Stimulated activated CD8-positive, alpha-beta memory T cell treated with anti-CD3 and anti-CD28 coated beads, Interleukin-4, amount 100 ng/mL, for 48 hours (primary cell): ENCODE measurements at places on chromosomes 3 and 15.

- no peak for DNase-seq
Measured at GRCh38 chr3:19702416-19703078, 231.5 kb downstream of the EFHB start.

DNA sequence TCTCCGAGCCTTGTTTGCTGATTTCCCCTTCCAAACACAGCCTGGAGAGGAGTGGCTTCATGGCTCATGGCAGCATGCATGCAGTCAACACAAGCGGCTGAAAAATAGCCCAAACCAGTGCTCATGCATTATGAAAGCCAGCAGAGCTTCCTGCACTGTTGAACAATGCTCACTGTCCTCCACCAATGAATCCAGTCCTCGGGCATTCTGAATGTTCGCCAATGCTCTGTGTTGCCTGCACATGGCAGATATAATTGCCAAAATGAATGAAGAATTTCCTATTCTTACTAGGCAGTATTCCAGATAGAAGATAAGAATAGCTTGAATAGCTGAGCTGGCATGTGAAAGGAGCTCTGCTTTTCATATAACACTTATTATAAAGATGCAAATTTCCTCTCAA lies 252.7 kb downstream of the ROBO1 start:
- DNase-seq, result no peak

DNA sequence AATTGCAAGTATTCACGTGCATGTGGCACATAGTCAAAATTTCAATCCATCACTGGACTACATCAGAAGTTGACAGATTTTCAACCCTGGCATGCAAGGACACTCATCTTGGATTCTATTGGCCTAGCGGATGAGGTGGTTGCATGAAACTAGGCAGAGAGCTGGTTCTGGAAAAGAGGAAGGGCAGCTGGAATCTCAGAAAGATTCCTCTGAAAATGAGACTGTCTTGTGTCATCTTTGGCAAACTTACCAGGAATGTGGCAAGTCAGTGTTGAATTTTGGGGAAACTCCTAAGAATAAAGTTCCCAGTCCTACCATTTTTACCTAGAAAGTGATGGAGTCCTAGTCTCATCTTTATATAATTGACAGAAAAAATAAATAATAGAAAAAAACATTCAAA lies 384.3 kb upstream of the NR2F2 start:
- DNase-seq, result no peak

DNA sequence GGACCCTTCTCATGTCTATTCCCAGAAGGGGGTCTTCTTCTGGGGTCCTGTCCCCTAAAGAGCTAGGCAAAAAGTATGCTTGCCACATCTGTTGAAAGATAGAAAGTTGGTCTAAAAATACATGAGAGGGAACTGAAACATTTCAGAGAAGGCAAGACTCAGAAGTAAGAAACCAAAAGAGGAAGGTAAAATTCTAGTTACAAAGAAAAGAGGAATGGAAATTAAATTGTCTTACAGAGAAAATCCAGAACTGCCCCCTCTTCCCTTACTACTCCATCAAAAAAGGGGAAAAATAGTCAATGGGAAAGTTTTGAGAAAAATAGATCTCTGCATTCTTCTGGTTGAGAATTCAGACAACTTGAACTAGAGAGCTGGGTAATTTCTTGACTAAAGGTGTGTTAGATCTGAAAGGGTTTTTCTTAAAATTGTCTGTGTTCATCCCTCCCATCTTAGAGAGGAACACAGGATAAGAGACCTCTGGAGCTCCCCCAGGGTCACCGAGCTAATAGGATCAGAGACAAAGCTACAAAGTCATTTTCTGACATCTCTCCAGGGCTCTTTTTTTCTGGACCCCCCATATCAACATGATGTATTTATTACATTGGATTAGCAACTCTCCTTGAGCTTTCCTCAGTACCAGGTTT lies 32.3 kb upstream of the CCR2 start:
- DNase-seq, result no peak

GRCh38 chr3:37627951-37628620 lies 233.6 kb upstream of the CTDSPL start:
- no peak for DNase-seq

GRCh38 chr15:94086341-94086740 lies 145.0 kb upstream of the MCTP2 start:
- no peak for DNase-seq

DNA sequence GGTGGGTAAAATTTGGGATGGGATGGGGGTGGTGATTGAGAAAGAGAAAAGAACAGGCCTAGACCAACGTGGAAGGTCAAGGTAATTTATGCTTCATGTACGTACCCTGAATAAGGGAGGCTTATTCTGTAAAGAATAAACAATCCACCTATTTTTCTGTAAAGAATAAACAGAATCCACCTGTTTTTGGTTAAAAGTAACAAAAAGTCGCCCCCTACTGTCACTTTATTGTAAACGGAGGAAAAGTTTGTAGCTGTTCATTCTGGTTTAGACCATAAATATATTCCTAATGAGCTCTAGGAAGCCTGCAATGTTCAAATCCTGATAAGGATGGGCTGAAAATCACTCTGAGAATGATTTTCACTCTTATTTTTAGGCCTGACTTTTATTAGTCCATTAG lies 23.5 kb upstream of the SQOR start:
- no peak for DNase-seq

DNA sequence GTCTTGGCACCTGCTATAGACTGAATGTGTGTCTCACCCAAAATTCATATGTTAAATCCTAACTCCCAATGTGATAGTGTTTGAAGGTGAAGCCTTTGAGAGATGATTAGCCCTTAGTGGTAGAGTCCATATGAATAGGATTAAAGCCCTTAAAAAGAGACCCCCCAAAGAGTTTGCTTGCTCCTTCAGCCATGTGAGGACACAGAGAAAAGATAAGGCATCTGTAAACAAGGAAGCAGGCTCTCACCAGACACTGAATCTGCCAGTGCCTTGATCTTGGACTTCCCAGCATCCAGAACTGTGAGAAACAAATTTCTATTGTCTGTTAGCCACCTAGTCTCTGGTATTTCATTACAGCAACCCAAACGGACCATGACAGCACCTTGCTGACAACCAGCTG lies 16.6 kb downstream of the KPNA1 start:
- DNase-seq, result no peak

DNA sequence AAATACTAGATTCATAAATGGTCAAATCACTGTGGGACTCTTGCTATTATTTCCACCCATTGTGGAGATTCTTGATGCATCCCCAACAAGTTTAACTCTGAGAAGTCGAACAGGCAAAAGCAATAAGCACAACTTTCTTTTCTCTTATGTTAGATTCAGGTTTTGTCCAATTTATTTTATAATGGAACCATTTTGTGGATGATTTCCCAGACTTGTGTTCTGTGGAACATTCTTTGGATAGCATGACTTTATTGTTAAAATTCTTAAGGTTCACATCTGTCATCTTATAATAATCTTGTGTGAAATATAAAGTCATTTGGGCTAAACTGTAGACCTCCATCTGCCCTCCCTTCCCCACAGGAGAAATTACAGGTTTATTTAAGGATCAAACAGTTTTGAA lies 213.7 kb downstream of the LPP start:
- no peak for DNase-seq

- DNase-seq, result no peak
Measured at GRCh38 chr3:9183011-9183410, 66.4 kb downstream of the SRGAP3 start.
